ENCODE measurements at places on chromosomes 12 and 14. TPM values are rescaled to one million over a fixed set of nuclear protein-coding genes. Genes with fewer than 3 reads are reported as not detected.

DNA sequence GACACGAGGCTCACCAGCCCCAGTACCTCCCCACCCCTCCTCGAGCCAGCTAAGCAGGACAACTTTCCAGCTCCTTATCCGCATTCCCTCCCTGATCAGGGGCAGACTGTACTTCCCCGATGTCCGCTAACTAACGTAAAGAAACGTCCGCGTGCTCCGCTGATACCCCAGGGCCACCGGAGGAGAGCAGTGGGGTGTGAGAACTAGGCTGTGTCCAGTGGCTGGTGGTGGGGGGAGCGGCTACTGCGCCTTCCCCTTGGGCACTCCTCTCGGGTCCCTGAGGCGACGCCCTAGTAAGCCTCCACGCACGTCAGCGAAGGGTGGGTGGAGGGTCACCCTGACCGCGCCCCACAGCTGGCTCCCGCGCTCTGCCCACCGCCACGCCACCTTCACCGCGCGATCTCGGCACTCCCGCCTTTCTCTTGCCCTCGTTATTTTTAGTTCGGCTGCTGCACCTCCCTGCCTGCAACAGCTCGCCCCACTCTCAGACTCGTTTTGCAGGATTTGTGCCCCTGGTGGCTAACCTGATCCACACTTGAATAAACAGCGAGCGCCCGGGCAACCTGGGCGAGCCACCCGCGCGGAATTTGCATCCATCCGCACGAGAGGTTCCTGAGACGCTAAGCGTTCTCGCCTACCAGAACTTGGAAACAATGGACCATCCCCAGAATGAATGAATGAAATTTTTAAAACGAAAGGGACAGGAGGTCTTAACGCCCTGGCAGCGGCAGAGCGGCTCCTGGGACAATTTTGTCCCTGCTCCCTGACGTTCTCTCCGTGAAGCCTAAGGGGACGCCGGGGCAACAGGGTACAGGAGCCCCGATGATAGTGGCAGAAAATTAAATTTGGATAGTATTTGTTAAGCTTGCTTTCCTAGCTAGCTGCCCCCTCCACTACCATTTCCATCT lies 6.9 kb upstream of the BMP4 start:
- no peaks in the 10 kb centered on the region for H3K36me3 ChIP-seq
- peaks cover 80% of the 10 kb centered on the region for H3K27me3 ChIP-seq
- H3K27ac ChIP-seq: peak overlapping the region; percentile 53

GRCh38 chr12:119613319-119613936 lies 19.9 kb downstream of the TMEM233 start:
- peaks cover 32% of the 10 kb centered on the region for H3K27me3 ChIP-seq
- no peak overlapping the region for H3K27ac ChIP-seq
- H3K36me3 ChIP-seq: no peaks in the 10 kb centered on the region
- H3K4me3 ChIP-seq: no peak overlapping the region
- H3K4me1 ChIP-seq: no peaks in the 10 kb centered on the region
- no peak for DNase-seq

- H3K27ac ChIP-seq: no peak overlapping the region
- no peak overlapping the region for H3K4me3 ChIP-seq
- DNase-seq: no peak
- H3K27me3 ChIP-seq: no peaks in the 10 kb centered on the region
- H3K36me3 ChIP-seq: peaks cover 17% of the 10 kb centered on the region
- H3K4me1 ChIP-seq: peaks cover 7% of the 10 kb centered on the region
Measured at GRCh38 chr14:90288651-90289355, 32.5 kb downstream of the PSMC1 start.

The ACSS3 gene
- 24.5 TPM for total RNA-seq

Data from type B pancreatic cell (in vitro differentiated cells).